ENCODE measurements at places on chromosomes 2 and 18.

DNA sequence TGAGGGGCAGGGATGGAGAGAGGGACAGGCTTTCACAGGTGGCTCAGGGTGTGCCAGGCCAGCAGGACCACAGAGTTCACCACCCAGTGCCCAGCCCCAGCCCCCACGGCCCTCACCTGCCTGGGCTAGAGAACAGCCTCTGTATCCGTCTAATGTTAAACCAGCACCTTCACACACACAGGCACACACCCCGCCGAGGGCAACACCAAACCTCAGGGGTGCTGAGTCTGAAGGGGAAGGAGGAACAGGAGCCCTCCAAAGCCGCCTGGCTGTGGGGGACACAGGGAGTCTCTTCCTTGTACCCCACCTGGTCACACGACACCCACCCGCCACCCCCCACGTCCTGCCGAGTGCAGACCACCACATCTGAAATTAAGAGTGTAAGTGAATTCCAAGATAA is 205.8 kb upstream of the SALL3 start:
- no peak for DNase-seq

DNA sequence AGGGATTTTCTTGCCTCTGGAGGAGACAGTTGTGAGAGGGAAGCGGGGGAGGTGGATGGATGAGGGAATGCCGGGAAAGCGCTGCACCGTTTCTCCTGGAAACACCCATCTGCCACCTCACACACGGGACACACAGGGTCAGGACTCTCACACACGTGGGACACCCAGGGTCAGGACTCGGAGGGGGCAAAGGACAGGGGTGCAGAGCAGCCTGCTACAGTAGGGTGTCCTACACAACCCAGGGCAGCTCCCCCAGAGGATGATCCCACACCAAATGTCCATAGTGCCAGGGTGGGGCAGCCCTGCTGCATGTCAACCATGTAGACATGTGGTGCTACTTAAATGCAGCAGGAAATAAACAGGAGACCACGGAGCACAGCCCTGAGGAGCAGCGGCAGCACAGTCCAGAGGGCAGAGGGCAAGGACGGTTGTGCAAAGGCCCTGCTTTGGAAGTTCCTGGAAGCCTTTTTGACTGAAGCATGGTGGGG is 5.1 kb downstream of the RAMP1 start:
- no peak for DNase-seq

- no peak for DNase-seq
These were observed 195.7 kb upstream of the TWIST2 start for GRCh38 chr2:238652053-238652770.

DNA sequence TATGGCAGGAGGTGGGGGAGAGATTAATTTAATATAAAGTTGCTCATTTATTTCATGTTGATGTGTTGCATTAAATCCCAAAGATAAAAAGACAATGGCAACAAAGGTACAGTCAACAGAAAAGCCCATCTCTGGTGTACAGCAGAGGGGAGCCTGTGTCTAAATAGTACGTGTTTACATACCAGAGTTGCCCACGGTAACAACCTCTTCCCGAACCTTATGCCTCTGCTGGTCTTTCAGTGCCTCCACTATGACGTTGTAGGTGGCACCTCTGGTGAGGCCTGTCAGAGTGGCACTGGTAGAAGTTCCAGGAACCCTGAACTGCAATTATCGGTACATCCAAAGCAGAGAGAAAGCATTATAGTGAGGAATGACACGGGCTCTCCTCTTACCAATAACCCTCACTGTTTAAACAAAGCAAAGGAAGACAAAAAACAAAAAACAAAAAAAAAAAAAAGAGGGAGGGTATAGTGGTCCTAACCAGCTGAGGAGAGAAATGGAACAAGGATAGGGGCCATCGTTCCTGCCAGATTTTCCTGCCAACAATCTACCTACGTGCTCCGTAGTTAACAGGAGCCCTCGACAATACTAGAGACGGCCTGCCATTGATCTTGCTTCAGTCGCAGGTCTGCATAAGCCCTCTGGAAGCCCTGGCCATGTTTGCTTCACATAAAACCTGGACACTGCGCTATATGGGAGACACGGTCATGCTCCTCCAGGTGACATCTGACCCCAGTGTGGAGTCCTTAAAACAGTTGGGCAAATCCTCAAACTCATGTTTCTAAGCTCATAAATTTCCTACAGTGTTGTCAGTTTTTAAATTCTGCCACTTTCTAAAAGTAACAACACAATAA is 58.5 kb downstream of the ATIC start:
- no peak for DNase-seq

GRCh38 chr2:226187616-226188015 is 612.0 kb downstream of the IRS1 start:
- DNase-seq: no peak

- DNase-seq: no peak
These were observed 1.7 kb upstream of the LPIN2 start for GRCh38 chr18:3014503-3015203.

GRCh38 chr18:23108496-23108895 is 26.8 kb upstream of the CABLES1 start:
- no peak for DNase-seq

GRCh38 chr2:206970589-206971360 is 31.5 kb downstream of the CPO start:
- no peak for DNase-seq
